ENCODE measurements at places on chromosomes 2 and 18. TPM values are rescaled to one million over a fixed set of nuclear protein-coding genes. Genes with fewer than 3 reads are reported as not detected.
A peak's percentile ranks its signal among the peaks of the same experiment; 100 is the strongest.

- no peaks in the 10 kb centered on the region for H3K27me3 ChIP-seq
- no peak for DNase-seq
- no peaks in the 10 kb centered on the region for H3K4me1 ChIP-seq
- no peak overlapping the region for H3K4me3 ChIP-seq
Observed at GRCh38 chr2:134783912-134784311, 54.5 kb upstream of the ACMSD start.

- no peak for DNase-seq
- H3K36me3 ChIP-seq = peaks cover 6% of the 10 kb centered on the region
- H3K27ac ChIP-seq = no peak overlapping the region
- no peaks in the 10 kb centered on the region for H3K27me3 ChIP-seq
- H3K4me3 ChIP-seq = no peak overlapping the region
Observed at GRCh38 chr2:85312404-85312803, 15.4 kb downstream of the TGOLN2 start.

DNA sequence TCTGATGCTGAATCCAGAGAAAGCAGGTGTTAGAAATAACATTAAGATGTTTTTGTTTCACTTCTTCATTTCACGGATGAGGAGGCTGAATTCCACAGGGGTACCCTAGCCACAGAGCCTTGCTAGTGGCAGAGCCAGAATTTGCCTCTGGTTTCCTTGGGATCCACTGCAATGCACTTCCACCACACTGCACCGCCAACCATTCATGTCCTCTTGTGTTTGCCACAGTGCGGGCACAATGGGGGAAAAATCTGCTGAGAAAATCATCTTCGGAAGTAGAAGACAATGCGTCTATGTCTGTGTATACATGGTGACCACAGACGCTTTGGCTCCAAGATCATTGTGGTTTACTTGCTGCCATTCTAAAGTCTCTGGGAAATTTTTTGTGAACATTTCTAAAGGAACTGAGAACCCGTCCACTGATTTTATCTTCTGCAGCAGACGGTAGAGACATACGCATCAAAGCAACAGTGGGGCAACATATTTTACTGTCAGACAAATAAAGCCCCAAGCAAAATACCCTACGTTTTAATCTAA lies 14.9 kb downstream of the ICOS start:
- H3K27ac ChIP-seq = no peak overlapping the region
- no peaks in the 10 kb centered on the region for H3K36me3 ChIP-seq
- H3K27me3 ChIP-seq = no peaks in the 10 kb centered on the region
- no peak for DNase-seq
- no peak overlapping the region for H3K4me3 ChIP-seq

DNA sequence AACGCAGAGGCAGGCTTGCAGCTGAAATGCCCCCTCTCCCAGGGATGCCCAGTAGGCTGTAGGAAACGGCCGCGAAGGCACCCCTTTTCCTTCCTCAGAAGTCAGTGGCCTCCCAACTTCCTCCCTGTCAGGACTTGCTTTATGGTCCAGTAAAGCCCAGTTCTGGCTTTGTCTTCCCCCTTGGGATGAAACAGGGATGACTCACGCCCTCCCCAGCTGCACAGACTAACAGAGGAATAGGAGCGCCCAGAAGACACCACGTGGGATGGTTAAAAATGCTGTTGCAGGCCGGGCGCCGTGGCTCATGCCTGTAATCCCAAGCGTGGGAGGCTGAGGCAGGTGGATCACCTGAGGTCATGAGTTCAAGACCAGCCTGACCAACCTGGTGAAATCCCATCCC lies 6.9 kb downstream of the CREG2 start:
- H3K4me3 ChIP-seq = no peak overlapping the region
- peak; percentile 64 for DNase-seq
- H3K27me3 ChIP-seq = peaks cover 8% of the 10 kb centered on the region
- H3K36me3 ChIP-seq = no peaks in the 10 kb centered on the region
- H3K4me1 ChIP-seq = no peaks in the 10 kb centered on the region
- no peak overlapping the region for H3K27ac ChIP-seq

- no peaks in the 10 kb centered on the region for H3K27me3 ChIP-seq
- H3K36me3 ChIP-seq = no peaks in the 10 kb centered on the region
- no peak overlapping the region for H3K4me3 ChIP-seq
- no peaks in the 10 kb centered on the region for H3K4me1 ChIP-seq
- no peak overlapping the region for H3K27ac ChIP-seq
- no peak for DNase-seq
Observed at GRCh38 chr2:236840857-236841256, 244.8 kb upstream of the COPS8 start.

- no peaks in the 10 kb centered on the region for H3K27me3 ChIP-seq
- no peaks in the 10 kb centered on the region for H3K36me3 ChIP-seq
- DNase-seq = no peak
Observed at GRCh38 chr2:28359222-28360057, 33.2 kb upstream of the FOSL2 start.

- no peak overlapping the region for H3K4me3 ChIP-seq
- no peaks in the 10 kb centered on the region for H3K36me3 ChIP-seq
- H3K27ac ChIP-seq = no peak overlapping the region
- no peak for DNase-seq
Observed at GRCh38 chr2:239787538-239788050, 237.5 kb downstream of the NDUFA10 start.

DNA sequence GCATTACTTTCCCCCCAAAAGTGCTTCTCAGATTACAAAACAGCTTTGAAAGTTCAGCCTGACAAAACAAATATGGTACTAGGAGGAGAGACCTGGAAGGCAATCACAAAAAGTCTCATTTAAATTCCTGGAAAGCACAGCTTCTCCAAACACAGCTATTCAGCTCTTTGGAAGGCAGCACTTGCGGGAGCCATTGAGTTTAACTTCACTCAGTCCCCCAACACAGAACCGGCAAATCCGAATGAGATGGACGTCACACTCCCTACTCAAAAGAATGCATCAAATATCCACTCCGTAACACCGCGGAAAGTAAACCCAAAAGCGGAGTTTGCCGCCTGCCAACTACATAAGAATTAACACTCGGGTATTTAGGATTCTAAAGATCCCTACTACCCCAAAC lies 638 bp downstream of the ST6GAL2 start:
- H3K36me3 ChIP-seq = no peaks in the 10 kb centered on the region
- H3K27me3 ChIP-seq = peaks cover 55% of the 10 kb centered on the region
- H3K27ac ChIP-seq = no peak overlapping the region
- peaks cover 7% of the 10 kb centered on the region for H3K4me1 ChIP-seq

DNA sequence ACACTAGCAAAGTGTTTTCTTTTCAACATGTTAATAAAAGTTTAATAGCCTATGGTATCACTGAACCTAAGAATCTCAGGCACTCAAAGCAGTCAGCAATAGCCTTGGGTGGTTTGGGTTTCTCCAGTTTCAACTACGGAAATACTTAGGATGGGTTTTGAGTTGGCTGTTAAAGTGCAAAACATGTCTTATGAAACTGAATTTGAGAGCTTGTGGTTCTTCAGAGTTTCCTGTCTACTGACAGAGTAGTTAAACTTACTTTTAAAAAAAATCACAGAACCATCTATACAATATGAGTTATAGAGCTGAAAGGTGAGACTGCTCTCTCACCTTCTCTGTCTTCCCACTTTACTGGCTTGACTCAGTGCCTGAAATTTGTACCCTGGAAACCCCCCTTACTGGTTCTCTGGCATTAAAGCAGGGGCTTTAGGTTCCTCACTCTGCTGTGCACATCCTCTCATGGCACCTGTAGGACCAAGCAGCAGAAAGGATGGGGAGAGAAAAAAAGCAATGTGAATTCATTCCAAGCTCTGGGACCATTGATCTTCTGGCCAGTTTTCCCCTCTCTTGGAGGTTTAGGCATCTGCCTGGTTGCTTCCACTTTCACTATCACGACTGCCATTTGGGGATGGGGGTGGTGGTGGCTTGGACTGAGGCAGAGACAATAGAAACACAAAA lies 18.1 kb downstream of the CCDC141 start:
- DNase-seq = no peak
- H3K36me3 ChIP-seq = no peaks in the 10 kb centered on the region
- H3K4me1 ChIP-seq = peaks cover 24% of the 10 kb centered on the region
- H3K27ac ChIP-seq = peak overlapping the region; percentile 2

GRCh38 chr2:60553495-60554073 lies at the start of gene BCL11A:
BCL11A (minus strand) TSS chr2:60553654; CDS start chr2:60553270, 384 bp downstream.
- DNase-seq = peak; percentile 55
- no peak within 1 kb of the TSS for H3K27ac ChIP-seq
- no peaks in the 10 kb centered on the region for H3K36me3 ChIP-seq
- H3K4me3 ChIP-seq = peak within 1 kb of the TSS; percentile 85

- no peaks in the 10 kb centered on the region for H3K36me3 ChIP-seq
- DNase-seq = no peak
- H3K4me1 ChIP-seq = peaks cover 18% of the 10 kb centered on the region
- no peak overlapping the region for H3K27ac ChIP-seq
- H3K4me3 ChIP-seq = no peak overlapping the region
Observed at GRCh38 chr18:2985628-2986027, 27.3 kb downstream of the LPIN2 start.

GRCh38 chr2:241211276-241211675 lies 22.8 kb downstream of the ANO7 start:
- no peaks in the 10 kb centered on the region for H3K36me3 ChIP-seq
- no peaks in the 10 kb centered on the region for H3K4me1 ChIP-seq
- no peaks in the 10 kb centered on the region for H3K27me3 ChIP-seq
- no peak for DNase-seq
- no peak overlapping the region for H3K27ac ChIP-seq

- no peak for DNase-seq
- no peaks in the 10 kb centered on the region for H3K36me3 ChIP-seq
- no peaks in the 10 kb centered on the region for H3K4me1 ChIP-seq
- H3K27me3 ChIP-seq = no peaks in the 10 kb centered on the region
Observed at GRCh38 chr2:122203523-122203922, 448.1 kb downstream of the TSN start.

- no peak overlapping the region for H3K4me3 ChIP-seq
- no peaks in the 10 kb centered on the region for H3K36me3 ChIP-seq
- H3K27me3 ChIP-seq = no peaks in the 10 kb centered on the region
- no peaks in the 10 kb centered on the region for H3K4me1 ChIP-seq
- H3K27ac ChIP-seq = no peak overlapping the region
Observed at GRCh38 chr2:158573739-158574138, 117.0 kb downstream of the PKP4 start.

- no peak overlapping the region for H3K27ac ChIP-seq
- no peaks in the 10 kb centered on the region for H3K4me1 ChIP-seq
- no peaks in the 10 kb centered on the region for H3K36me3 ChIP-seq
- H3K27me3 ChIP-seq = no peaks in the 10 kb centered on the region
- no peak for DNase-seq
- H3K4me3 ChIP-seq = no peak overlapping the region
Observed at GRCh38 chr2:163351966-163352365, 383.8 kb downstream of the FIGN start.

DNA sequence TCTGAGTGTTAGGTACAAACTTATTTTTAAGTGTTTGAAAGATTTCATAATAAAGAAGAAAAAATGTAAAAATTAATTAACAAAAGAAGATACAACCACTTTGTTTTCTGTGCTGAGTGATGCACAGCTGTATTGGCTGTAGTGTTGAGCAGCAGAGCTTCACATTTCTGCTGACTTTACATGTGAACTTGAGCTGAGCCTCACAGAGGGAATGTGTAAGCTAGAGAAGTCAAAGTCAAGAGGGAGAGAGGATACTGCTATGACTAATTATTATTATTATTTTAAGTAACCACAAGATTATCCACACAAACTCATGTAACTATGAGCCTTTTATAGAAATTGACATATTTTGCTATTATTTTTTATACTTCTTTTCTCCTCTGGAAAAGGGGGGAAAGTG lies 159.1 kb upstream of the ZSWIM2 start:
- no peaks in the 10 kb centered on the region for H3K27me3 ChIP-seq
- no peak overlapping the region for H3K27ac ChIP-seq
- H3K4me3 ChIP-seq = no peak overlapping the region
- H3K4me1 ChIP-seq = no peaks in the 10 kb centered on the region

- H3K4me1 ChIP-seq = peaks cover 6% of the 10 kb centered on the region
- H3K27me3 ChIP-seq = no peaks in the 10 kb centered on the region
- no peak overlapping the region for H3K4me3 ChIP-seq
Observed at GRCh38 chr2:172376505-172377125, 50.8 kb upstream of the ITGA6 start.

DNA sequence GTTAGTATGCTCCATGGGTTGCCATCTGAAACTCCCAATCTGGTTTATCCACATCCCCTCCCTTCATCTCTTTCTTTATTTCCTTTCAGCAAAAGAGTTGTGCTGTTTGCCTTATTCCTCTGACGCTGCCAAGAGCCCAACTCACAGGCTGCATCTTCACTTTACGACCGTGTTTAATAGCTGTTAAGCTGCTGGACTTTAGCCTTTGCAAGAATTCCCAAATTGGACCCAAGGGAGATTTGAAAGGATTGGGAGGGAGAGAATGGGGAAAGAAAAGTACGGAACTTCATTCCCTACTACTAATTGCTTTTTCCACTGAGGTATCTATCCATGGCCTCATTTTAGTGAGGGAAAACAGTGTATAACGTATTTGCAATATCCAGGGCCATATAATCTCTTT lies 263.4 kb upstream of the MEIS1 start:
- no peak overlapping the region for H3K27ac ChIP-seq
- no peak overlapping the region for H3K4me3 ChIP-seq
- no peaks in the 10 kb centered on the region for H3K4me1 ChIP-seq
- H3K27me3 ChIP-seq = no peaks in the 10 kb centered on the region

GRCh38 chr2:134718817-134719814 lies at the start of gene TMEM163:
TMEM163 (minus strand) TSS chr2:134719000.
- no peaks in the 10 kb centered on the region for H3K36me3 ChIP-seq
- no peaks in the 10 kb centered on the region for H3K4me1 ChIP-seq
- peaks cover 14% of the 10 kb centered on the region for H3K27me3 ChIP-seq
- peak; percentile 53 for DNase-seq

GRCh38 chr18:43634994-43635393 lies 357.7 kb upstream of the SYT4 start:
- H3K4me3 ChIP-seq = no peak overlapping the region
- H3K4me1 ChIP-seq = no peaks in the 10 kb centered on the region

The COL4A4 gene
- 8.3 TPM for total RNA-seq

The MAP3K19 gene
- not detected for total RNA-seq

The CYTIP gene
- 1.1 TPM for total RNA-seq

The DYSF gene
- 114 TPM for total RNA-seq

The KLHL14 gene
- not detected for total RNA-seq

The ARHGAP28 gene
- 8.8 TPM for total RNA-seq

The CCDC121 gene
- total RNA-seq = 0.98 TPM

The MTHFD2 gene
- total RNA-seq = 16.6 TPM

The LINC00305 gene
- total RNA-seq = not detected

The DPP10 gene
- total RNA-seq = not detected

The CPO gene
- 0.50 TPM for total RNA-seq

The SLC5A7 gene
- total RNA-seq = not detected

The ERICH2 gene
- not detected for total RNA-seq

The TRIM43 gene
- not detected for total RNA-seq

The SCN2A gene
- total RNA-seq = not detected

All from psoas muscle (tissue), 8 donors.